Endothelial cell of umbilical vein (primary cell): ENCODE measurements at places on chromosomes 7 and 10. TPM values are rescaled to one million over a fixed set of nuclear protein-coding genes. Genes with fewer than 3 reads are reported as not detected.

Gene RGR
- polyA plus RNA-seq = not detected in 2 replicates

Gene SYNPO2L
- not detected in 2 replicates for polyA plus RNA-seq

Gene MYH16
- 0.01 and 0.03 TPM in 2 replicates for polyA plus RNA-seq

Gene SPDYE2B
- not detected in 2 replicates for polyA plus RNA-seq

Gene STOX1
- 0.06 TPM in 1 of 2 replicates, not detected in the other for polyA plus RNA-seq

Gene DDX50
- polyA plus RNA-seq = 11.1 and 14.8 TPM in 2 replicates

Gene PDGFA
- polyA plus RNA-seq = 17.4 and 23.2 TPM in 2 replicates

Gene AKR1E2
- polyA plus RNA-seq = 4.0 and 4.9 TPM in 2 replicates

Gene SLC18A2
- polyA plus RNA-seq = not detected in 2 replicates

Gene TRRAP
- 19.4 and 21.8 TPM in 2 replicates for polyA plus RNA-seq

Gene AKR1C1
- 1.5 and 1.6 TPM in 2 replicates for polyA plus RNA-seq

Gene LDB3
- not detected in 2 replicates for polyA plus RNA-seq

Gene OIT3
- 0.05 TPM in 1 of 2 replicates, not detected in the other for polyA plus RNA-seq

Gene DDC
- not detected in 2 replicates for polyA plus RNA-seq

Gene HTR7
- 0.01 TPM in 1 of 2 replicates, not detected in the other for polyA plus RNA-seq

Gene FKBP6
- 0.04 TPM in 1 of 2 replicates, not detected in the other for polyA plus RNA-seq
